ENCODE measurements at places on chromosomes 3 and 15.

GRCh38 chr3:59766200-59766872 is 716.5 kb upstream of the CFAP20DC start:
- DNase-seq = no peak

DNA sequence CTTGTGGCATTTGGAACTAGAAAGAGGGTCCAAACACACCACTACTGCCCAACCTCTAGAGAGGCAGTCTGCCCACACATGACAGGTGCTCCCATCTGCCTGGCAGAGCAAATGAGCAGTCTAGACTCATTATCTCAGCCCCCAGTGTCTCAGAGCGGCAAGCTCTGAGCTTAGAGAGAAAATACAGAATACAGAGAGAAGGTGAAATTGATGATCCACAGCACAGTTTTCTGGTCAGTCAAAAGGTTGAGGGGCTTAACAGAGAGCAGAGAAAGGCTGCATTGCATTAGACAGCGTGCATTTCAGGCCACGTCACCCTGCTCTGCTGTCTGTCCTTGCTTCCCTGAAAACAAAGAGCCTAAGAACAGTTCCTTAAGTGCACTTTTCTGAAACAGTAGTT is 135.1 kb downstream of the KCNMB2 start:
- no peak for DNase-seq

GRCh38 chr3:193241716-193242115 is 694 bp downstream of the PLAAT1 start:
- no peak for DNase-seq

GRCh38 chr3:134073583-134073945 is 43.8 kb upstream of the SLCO2A1 start:
- no peak for DNase-seq

DNA sequence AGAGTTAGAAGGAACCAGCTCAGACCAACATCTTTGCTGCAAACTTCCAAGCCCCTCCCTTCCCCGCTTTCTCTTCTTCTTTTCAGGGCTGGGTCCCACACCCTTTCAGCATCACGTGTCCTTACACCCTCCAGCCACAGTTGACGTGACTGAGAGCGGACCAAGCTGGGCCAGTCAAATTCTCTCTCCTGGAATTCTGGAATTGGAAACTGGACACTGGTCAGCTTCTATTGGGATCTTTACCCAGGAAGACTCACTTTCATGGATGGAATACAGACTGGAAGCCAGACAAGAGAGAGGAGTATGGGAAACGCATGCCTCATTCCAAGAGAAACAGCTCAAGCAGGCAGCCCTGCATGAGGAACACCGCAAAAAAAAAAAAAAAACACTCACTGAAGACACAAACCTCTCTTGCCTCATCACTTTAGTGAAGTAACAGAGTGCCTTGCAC is 12.4 kb upstream of the TPM1 start:
- no peak for DNase-seq

DNA sequence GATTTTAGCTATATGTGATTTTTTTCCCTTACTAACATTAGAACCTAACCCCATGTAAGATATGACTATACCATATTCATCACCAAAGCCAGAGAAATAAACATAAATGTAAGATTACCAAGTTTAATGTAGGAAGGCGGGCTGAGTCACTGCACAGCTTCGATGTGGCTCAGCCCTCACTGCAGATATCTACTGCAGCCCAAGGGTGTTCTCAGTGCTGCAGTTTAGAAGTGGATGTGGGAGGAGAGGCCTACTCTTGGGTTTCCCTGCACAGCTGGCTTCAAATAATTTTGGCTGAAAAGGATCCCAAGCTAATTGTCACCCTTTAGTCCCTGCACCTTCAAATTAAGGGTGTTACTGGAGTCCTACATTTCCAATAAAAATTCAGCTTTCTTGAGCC is 9.3 kb downstream of the ARPP19 start:
- peak; percentile 47 for DNase-seq

- no peak for DNase-seq
Measured at GRCh38 chr15:67171471-67171870, 83.0 kb downstream of the AAGAB start.

DNA sequence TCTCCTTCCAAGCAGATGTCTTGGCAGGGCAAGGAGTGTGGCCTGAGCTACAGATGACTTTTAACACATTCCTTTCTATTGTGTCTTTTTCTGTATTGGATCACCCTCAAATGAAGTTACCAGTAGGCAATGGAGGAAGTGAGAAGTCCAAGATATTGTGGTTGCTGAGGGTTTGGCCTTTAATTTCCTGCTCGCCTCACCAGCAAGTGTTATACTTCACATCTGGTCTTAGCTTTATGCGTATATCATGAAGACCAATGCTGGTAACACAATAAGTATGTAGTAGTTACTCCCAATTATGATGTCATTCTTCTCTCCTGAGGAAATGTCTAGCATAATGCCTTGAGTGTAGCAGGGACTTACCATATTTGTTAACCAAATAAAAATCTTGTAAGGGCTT is 179.9 kb downstream of the ZIC1 start:
- no peak for DNase-seq

GRCh38 chr3:59709702-59710553 is 660.1 kb upstream of the CFAP20DC start:
- DNase-seq = no peak

DNA sequence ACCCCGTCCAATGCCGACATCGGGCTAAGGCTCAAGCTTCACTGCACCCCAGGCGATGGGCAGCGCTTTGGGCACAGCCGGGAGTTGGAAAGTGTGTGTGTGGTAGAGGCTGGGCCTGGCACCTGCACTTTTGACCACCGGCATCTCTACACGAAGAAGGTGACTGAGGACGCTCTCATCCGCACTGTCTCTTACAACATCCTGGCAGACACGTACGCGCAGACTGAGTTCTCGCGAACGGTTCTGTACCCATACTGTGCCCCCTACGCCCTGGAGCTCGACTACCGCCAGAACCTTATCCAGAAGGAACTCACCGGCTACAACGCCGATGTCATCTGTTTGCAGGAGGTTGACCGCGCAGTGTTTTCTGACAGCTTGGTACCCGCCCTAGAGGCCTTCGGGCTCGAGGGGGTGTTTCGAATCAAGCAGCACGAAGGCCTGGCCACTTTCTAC is 1.0 kb downstream of the PDE12 start:
- DNase-seq = peak; percentile 56

- DNase-seq = peak; percentile 23
Measured at GRCh38 chr3:116188231-116188785, 257.0 kb downstream of the LSAMP start.

GRCh38 chr15:62545467-62546227 is 380.6 kb upstream of the C2CD4B start:
- peak; percentile 13 for DNase-seq

DNA sequence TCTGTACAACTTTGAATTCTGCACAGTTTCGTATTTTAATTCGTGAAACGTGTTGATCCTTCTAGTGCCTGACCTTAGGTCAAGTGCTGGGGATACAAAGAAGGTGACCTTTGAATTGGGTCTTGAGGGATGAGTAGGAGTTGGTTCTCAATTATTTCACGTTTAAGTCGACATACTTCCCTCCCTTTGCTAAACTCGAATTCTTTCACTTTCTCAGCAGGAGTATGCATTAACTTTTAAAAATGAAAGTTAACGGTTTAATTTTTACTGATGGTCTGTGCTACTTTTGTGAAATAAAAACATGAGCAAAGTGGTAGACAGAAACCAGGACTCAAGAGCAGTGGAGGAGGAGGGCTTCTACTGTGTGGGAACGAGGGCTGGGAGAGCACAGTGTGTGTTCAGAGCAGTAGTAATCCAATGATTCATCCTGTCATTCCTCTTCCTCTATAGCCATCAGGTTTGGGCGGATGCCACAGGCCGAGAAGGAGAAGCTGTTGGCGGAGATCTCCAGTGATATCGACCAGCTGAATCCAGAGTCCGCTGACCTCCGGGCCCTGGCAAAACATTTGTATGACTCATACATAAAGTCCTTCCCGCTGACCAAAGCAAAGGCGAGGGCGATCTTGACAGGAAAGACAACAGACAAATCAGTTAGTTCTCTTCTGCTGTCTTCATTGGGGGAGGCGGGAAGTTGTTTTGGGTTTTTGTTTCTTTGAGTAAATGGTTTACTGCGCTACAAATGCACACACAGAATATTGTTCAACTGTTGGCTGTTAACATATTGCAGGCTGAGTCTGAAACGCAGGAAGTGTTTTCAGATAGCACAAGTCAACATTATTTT is 78.6 kb upstream of the TSEN2 start:
- peak; percentile 5 for DNase-seq

DNA sequence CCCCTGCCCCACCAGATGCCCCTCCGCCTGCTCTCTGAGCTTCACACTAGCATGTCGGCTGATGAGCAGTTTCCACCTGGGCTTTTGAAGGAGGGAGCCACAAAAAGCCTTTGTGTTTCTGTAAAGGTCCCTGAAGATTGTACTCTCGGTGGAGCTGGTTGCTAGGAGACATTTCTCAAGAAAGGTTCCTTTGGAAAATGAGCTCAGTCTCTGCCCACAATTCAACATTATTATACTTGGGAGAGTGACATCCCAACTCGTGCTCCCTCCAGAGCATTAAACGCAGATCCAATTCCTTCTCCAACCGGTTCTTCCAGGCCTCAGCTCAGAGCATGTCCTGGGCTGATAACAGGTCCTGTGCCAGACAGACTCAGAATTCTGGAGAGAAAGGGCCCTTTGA is 26.8 kb upstream of the FAM107A start:
- DNase-seq = no peak

- peak; percentile 58 for DNase-seq
Measured at GRCh38 chr3:123028233-123028828, 768 bp upstream of the SEMA5B start.

GRCh38 chr3:124563376-124563775 is 166.9 kb upstream of the UMPS start:
- DNase-seq = peak; percentile 58

DNA sequence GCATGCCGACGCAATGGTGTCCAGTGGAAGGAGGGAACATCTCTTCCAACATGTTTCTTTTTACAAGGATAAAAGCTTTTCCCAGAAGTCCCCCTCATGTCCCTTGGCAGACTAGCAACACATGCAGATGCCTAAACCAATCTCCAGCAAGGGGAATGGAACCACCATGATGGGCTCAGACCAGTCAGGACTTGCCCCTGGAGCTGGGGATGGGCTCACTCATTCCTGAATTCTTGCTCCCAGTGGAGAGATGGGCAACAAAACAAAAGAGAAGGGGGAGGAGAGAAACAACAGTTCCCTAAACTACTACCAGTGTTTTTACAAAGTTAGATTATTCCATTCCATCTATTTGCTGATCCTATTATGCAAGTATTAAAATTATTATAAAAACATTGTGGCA is 76.8 kb upstream of the OXTR start:
- peak; percentile 8 for DNase-seq

GRCh38 chr3:24299806-24300626 is 194.6 kb downstream of the THRB start:
- peak; percentile 88 for DNase-seq

DNA sequence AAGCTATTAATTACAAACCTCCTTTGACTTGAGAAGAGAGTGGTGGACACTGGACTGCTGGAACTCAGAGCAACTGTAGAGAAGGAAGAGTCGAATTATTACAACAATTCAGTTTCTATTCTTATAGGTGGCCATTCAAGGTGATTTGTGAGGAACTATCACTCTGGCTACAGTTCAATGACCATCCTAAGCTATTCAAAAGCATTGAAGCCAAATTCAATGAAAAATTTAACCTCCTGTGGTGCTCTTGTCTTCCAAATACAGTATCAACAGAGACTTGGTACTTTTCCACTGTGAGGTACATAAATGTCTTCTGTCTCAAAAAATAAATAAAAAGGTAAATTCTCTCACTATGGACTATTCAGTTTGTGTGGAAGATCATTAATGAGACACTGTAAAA is 513.3 kb upstream of the SEMA6D start:
- DNase-seq = no peak

DNA sequence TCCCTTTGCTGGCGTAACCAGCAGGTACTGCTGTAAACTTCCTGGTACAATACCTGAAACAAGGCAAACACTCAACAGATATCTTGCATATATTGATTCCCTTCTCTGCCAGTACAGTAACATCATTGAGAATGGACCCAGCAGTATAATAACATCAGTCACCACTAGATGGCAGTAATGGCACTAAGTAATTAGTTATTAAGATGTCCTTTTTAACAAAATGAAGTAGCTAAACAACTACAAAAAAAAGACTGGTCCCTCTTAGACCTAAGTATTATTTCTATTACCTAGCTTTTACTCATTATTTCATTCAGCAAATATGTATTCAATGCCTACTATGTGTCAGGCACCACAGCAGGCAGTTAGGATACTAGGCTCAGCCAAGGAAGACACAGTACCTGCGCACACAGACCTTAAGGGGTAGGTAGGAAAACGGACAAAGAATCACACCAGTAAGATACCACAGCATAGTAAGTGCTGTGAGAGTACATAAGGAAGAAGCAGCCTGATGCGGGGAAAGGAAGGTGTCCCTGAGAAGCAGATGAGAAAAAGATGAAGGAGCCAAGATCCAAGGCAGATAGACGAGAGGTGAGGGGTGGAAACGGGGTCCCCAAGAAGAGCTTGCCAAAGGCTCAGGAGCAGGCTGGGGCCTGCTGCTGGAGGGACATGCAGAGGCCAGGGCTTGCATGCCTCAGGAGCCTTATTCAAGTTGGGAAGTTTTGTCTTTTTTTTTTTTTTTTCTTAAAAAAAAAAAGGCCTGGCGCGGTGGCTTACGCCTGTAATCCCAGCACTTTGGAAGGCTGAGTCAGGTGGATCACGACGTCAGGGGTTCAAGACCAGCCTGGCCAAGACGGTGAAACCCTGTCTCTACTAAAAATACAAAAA is 102.7 kb upstream of the CHD2 start:
- DNase-seq = peak; percentile 66

DNA sequence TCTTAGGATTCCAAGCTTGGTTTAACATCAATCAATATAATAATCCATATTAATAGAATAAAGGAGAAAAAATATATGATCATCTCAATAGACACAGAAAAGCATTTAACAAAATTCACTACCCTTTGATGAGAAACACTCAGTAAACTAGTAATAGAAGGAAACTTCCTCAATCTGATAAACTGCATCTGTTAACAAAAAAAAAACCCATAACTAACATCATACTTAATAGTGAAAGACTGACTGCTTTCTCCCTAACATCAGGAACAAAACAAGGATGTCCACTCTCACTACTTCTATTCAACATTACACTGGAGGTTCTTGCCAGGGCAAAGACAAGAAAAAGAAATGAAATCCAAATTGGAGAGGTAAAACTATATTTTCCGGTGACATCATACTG is 30.5 kb downstream of the LRRK1 start:
- no peak for DNase-seq

GRCh38 chr3:49717211-49717958 is 2.1 kb downstream of the AMIGO3 start:
- no peak for DNase-seq

GRCh38 chr15:27768732-27769475 is 330.2 kb downstream of the OCA2 start:
- no peak for DNase-seq

DNA sequence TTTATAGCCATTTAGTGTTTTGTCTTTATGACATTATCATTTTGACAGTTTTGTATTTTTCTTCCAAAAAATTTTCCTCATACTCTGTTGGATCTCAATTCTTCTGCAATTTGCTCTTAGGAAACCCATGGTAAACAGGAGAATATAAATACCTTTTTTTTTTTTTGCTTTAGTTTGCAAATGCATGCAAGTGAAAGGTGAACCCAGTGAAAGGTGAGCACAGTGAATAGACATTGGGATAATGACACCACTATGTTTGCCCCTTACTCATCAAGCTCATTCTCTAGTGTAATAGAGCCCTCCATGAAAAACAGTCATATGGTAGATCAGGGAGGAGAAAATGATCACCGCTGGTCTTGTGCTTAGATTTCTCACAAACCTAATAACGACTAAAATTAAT is 59.0 kb upstream of the TRPC1 start:
- no peak for DNase-seq
